Stimulated activated CD8-positive, alpha-beta memory T cell treated with anti-CD3 and anti-CD28 coated beads, Interleukin-2, amount 100 ng/mL, for 48 hours (primary cell): ENCODE measurements at places on chromosomes 12 and 14.

- DNase-seq, result no peak
Observed at GRCh38 chr12:110622582-110622981, 8.7 kb downstream of the TCTN1 start.

DNA sequence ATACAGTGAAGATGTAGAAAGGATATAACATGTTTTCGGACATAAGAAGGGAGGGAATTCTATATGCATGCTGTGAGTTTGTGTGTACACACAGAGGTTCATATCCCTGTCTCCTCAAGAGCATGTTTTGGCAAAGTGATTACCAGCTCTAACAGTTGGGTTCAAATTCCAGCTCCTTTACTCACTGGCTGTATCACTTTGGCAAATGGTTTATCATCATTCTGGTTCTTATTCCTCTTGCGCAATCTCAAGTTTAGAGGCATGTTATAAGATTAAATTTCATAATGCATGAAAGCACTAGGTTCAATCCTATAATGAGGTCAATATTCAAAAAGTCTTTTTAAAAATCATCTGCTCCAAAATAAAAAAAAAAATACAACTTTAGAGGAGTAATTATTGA is 107.7 kb upstream of the LRFN5 start:
- DNase-seq, result no peak

DNA sequence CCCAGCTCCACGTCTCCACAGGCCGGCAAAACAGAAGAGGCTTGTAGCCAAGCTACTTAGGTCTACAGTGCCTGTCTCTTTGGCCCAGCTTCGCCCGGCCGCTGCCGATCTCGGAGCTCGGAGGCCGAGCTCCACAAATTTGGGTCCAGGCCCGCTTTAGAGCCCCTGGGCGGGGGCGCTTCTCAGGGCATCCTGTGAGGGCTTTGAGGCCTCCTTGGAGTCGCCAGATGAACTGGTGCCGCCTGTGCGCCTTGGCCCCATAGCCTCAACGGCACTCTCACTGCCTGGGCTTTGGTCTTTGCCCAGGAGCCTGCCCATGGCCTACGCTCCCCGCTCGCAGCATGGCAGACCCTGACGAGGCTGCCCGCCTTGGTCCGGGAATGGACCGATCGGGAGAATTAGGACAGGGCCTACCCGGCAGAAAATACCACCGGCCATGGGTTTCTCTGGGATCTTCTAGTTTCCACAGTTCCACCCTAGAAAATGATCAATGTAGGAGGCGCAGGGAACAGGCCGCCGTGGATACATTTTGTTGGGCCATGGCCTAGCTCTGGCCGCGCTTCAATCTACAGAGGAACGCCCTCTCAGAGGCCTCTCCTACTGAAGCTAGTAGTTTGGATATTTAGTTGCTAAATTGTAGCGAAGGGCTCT is 953 bp upstream of the NKX2-8 start:
- DNase-seq, result no peak

- no peak for DNase-seq
Observed at GRCh38 chr14:46820291-46820690, 168.7 kb upstream of the RPL10L start.

DNA sequence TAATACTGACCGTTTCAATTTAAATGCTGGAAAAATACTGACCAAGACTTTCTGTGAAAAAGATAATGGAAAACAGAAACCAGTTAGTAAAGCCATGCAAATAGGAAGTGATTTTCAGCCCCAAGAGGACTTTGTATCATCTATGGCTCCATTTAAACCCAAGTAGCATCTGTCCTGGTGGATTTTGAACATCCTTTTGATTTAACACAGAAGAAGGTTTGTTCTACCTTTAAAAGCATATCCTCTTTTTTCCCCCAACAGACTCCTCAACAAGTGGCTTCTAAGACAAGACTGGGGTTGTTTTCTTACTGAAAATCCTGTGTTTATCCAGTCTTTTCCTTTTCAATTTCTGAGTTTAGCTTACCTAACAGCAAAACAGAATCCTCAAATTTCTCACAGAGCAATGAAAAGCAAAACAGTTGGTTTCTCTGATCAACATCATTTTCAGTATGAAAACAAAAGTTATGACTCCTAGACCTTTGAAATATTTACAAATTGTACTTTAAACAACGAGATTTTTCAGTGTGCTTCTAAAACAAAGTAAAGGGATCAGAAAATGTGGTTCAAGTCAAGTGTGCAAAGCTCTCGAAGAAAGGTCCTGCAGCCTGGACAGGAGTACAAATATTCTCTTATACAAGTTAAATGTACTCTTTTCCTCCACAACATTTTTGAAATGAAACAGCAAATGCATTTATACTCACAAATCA is 2.9 kb downstream of the PHLDA1 start:
- DNase-seq, result no peak

- DNase-seq, result no peak
Observed at GRCh38 chr12:118356809-118357256, 15.9 kb downstream of the TAOK3 start.

DNA sequence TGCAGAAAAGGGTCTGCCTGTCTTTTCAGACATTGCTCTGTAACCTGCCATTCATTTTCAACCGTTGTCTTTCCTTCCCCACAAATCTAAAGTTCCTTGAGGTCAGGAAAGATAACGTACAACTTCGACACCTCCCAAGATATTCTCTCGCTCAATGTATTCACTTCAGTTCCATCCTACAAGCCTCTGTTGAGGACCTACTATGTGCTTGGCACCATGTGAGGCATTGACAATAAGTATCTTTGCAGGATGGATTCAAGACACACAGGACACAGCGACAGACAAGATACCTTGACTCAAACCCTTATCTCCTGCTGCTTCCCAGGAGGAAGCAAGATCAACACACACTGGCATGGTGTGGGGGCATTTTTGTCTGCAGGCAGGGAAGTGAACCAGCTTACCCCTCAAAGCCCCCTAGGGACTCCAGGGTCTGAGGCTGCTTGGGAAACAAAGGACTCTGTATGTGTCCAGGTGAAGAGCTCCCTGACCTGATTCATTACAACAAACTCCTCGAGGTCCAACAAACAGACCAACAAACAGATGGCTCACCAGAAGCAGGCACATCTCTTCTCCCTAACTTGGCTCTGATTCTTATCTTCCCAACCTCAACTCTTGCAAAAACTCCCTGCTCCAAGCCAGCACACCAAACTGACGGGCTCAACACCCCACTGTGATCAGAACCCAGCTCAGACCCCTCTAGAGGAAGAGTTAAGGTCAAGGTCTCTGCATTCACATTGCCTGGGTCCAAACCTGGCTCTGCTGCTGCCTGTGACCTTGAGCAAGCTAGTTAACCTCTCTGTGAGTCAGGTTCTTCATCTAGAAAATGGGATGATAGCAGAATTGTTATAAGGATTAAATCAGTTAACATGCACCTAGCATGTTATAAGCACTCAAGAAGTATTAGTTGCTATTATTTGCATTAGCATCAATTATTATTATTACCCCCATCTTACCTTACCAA is 6.3 kb downstream of the NUAK1 start:
- DNase-seq, result no peak

GRCh38 chr14:54818201-54819133 is 84.2 kb downstream of the GCH1 start:
- DNase-seq, result no peak

GRCh38 chr14:87935886-87936285 is 57.1 kb downstream of the GALC start:
- DNase-seq, result no peak

DNA sequence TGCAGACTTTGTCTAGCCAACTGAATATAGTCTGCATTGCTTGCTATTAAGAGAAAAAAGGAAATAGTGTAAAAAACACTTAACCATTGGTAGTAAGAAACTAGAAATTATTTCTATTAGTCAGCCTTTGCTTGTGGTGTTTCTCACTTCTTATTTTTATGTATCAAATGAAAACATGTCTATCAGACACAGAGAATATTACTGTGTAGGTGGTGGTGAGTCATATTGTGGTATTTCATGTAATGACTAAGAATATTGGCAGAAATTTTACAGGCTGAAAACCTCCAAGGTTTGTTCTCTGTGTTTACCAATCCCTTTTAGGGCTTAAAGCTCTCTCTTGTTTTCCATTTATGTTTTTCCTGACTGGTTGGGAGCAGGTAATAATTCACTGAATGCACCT is 87.2 kb downstream of the DAAM1 start:
- no peak for DNase-seq

DNA sequence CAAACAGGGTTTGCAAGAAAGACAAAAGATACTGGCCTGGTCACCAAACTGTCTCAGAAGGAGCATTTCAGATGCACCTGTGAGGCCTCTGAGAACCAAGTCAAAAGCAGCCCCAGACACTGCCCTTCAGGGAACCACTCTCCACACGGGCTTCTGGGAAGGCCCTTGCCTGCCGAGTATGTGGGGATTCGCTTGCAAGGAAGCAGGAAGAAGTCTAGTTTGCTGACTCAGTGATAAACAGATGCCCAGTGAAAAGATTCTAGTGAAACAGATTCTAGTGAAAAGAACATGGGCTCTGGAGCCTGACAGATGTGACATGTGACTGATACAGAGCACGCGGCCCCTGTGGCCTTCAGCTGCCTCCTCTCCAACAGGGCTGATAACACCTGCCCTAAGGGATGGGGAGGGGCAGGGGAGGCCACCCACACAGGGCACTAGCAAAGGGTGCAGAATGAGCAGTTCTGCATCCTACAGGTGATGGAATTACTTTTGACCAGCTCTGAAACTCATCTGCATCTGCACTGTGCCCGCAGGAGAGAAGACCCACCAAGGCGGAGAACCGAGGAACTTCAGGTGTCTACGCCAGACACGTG is 19.1 kb downstream of the AMN start:
- no peak for DNase-seq

GRCh38 chr12:50980545-50980944 is 28.2 kb downstream of the HIGD1C start:
- no peak for DNase-seq

- peak; percentile 53 for DNase-seq
Observed at GRCh38 chr14:92728759-92729364, 19.6 kb downstream of the LGMN start.

- no peak for DNase-seq
Observed at GRCh38 chr12:110765111-110765510, 22.4 kb upstream of the PPP1CC start.

- DNase-seq, result no peak
Observed at GRCh38 chr12:88998421-88998820, 353.9 kb downstream of the DUSP6 start.

- no peak for DNase-seq
Observed at GRCh38 chr14:50354527-50354926, 42.2 kb downstream of the CDKL1 start.

DNA sequence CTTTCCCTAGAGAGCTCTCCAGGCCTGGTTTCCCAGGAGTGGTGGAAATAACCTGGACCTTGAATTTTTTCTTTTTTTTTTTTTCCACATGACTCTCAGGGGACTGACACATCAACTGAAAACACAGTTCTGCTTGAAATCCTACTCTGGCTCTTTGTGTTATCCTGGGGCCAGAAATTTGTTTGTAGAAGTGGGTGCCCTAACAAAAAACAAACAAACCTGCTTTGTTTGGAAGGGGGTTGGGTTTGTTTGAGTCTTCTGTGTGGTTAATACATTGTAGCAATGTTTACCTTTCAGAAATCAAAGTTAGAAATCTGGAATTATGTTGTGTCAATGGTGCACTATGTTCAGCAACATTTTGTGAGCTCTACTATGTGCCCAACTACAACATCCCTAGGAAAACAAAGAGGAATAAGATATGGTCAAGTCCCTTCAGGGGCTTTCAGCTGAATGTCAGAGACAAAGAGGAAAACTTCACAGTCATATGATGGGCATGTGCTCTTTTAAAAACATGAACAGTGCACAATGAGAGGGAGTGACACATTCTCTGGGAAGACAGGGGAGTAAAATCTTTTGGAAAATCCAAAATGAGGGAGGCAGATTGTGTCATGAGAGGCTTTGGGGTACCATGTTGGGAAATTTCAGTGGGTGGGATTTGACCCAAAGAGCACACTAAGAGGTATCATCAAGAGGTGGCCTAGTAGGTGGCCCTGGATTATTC is 1.5 kb upstream of the IGF1 start:
- no peak for DNase-seq

DNA sequence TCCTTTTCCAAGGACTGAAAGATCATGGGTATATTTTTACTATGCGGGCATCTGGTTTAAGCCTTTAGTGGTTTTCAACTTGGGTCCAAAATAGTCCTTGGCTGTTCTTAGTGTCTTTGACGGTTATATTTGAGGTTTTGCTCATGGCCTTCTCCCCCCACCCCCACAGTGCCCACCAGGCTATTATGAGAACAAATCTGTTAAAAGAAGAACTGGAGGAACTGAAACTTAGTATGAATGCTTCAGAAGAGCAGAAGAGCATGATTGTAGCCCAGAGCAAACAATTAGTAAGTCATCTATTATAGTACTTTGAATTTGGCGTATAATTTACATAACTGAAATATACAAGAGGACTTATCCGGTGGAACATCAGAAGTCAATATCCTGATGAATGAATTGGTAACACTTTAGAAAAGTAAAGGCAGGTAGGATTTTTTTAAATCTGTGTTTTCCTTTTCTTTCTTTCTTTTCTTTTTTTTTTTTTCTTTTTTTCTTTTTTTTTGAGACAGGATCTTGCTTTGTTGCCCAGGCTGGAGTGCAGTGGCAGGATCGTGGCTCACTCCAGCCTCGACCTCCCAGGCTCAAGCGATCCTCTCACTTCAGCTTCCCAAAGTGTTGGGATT is 71.8 kb upstream of the BCAT1 start:
- DNase-seq, result no peak

DNA sequence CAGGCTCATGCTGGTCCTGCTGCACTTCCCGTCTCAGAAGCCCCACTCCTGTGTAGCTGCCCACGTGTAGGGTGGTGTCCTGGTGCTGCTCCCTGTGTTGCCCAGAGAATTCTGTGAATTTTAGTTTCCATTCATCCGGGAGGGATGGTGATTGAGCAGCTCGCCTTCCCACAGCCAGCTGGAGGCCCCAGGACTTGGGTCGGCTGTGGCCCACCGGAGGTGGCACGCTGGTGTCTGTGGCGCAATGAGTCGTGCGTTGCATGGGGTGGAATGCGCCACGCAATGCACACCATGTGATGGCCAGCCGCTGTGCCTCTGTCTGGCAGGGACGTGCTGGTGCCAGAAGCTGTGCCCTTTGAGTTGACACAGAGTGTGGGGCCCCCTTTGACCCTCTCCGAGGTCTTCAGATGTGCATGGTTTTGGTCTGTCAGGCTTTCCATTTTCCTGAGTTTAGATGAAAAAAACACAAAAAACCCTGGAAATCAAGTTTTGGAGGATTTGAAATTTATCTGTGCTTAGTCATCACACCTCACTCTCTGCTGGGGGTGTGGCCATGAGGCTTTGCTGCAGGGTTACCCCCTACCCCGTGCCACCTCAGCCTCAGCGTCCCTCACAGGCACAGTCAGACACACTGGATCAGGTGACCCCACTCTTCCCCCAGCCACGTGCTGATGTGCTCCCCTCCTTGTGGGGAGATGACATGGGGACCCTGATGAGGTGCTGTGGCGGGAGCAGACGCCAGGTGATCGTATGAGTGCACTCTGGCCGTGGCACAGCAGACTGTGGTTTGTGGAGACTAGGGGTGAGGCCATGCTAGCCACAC is 64.6 kb downstream of the EP400 start:
- no peak for DNase-seq

GRCh38 chr14:68148276-68148675 is 328.7 kb downstream of the RAD51B start:
- no peak for DNase-seq
